ENCODE measurements at places on chromosomes 7 and 10. TPM values are rescaled to one million over a fixed set of nuclear protein-coding genes. Genes with fewer than 3 reads are reported as not detected.

DNA sequence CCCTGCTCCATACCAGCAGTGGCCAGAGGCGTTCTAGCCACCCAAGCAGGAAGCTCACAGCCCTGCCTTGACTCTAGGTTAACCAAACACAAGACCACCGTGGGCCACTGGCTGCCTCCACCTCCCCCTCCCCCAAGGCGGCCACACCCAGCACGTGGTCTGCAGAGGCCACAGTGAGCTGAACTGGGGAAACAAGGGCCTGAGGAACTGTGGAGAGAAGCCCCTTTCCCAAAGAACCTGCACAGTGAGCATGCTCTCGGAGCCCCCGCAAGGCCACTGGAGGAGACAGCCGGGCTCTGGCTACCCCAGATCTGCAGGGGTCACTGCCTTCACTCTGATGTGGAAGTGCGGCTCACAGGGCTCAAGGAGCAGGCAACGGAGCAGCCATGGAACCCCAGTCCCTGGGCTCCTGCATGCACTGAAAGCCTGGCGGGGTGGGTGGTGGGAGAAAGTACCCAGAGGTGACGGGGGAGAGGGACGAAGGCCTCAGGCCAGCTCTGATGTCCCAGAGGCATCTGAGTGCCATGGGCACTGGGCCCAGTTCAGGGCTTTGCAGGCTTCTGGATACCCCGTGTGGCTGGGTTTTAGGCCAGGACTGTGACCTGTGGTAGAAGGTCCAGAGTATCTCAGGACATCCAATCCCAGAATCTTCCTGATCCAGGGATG is 189.2 kb downstream of the EBF3 start:
- DNase-seq, result no peak
- no peaks in the 10 kb centered on the region for H3K27me3 ChIP-seq
- H3K4me3 ChIP-seq, result no peak overlapping the region
- H3K27ac ChIP-seq, result no peak overlapping the region

DNA sequence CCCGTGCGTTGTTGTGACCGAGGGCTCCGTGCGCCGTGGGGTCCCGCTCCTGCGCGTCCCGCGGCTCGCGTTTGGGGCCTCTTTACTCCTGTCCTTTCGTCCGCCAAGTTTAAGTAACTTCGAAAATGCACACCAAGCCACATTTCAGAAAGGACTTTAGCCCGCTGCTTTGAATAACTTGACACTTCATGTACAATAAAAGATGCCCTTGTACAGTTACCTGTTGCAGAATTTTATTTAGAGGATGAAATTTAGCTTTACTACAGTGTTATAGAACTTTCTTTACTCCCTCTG is 459 bp downstream of the SUGCT start:
- no peaks in the 10 kb centered on the region for H3K36me3 ChIP-seq
- no peak for DNase-seq
- H3K27ac ChIP-seq, result no peak overlapping the region
- no peaks in the 10 kb centered on the region for H3K27me3 ChIP-seq
- H3K4me3 ChIP-seq, result peak overlapping the region; percentile 89

CRYGN gene
- total RNA-seq, result 1.7 TPM

- H3K27me3 ChIP-seq, result no peaks in the 10 kb centered on the region
- H3K4me1 ChIP-seq, result no peaks in the 10 kb centered on the region
- H3K27ac ChIP-seq, result no peak overlapping the region
- H3K4me3 ChIP-seq, result no peak overlapping the region
- no peak for DNase-seq
Observed at GRCh38 chr7:14850039-14850438, 52.5 kb downstream of the DGKB start.

LDB3 gene
- 132 TPM for total RNA-seq

PCDH15 gene
- not detected for total RNA-seq

GIMAP5 gene
- 29.4 TPM for total RNA-seq

GRCh38 chr7:41880107-41880506 is 177.2 kb upstream of the INHBA start:
- no peak overlapping the region for H3K4me3 ChIP-seq
- no peaks in the 10 kb centered on the region for H3K4me1 ChIP-seq
- H3K27me3 ChIP-seq, result no peaks in the 10 kb centered on the region
- no peaks in the 10 kb centered on the region for H3K36me3 ChIP-seq
- H3K27ac ChIP-seq, result no peak overlapping the region

DNA sequence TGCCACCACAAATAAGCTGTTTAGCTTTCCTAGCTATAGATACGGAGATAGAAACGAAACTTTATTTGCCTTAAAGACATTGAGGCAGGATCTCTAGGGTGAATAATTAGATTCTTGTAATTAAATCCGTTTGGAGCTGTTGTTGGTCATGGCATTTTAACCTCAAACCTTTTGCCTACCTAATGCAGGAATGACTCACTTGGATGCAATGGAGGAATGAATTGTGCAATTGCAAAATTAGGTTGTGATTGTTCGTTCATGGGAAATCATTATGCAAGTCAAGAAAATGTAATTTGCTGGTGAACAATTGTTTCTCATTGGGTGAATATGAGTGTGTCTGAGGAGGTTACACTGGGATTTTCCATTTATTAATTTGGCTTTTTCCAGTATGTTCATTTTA is 703.5 kb downstream of the GATA3 start:
- H3K4me1 ChIP-seq, result no peaks in the 10 kb centered on the region
- no peak overlapping the region for H3K4me3 ChIP-seq
- no peak overlapping the region for H3K27ac ChIP-seq
- H3K27me3 ChIP-seq, result no peaks in the 10 kb centered on the region

GRCh38 chr10:73789659-73790055 is 4.3 kb downstream of the ZSWIM8 start:
- no peaks in the 10 kb centered on the region for H3K4me1 ChIP-seq
- H3K27ac ChIP-seq, result no peak overlapping the region
- H3K27me3 ChIP-seq, result no peaks in the 10 kb centered on the region
- no peak overlapping the region for H3K4me3 ChIP-seq

All from aorta (tissue), 5 donors.